ENCODE measurements at places on chromosomes 13 and 19.

- no peak for DNase-seq
These were observed 287.1 kb downstream of the TBC1D4 start for GRCh38 chr13:75194717-75195462.

GRCh38 chr13:113597391-113598080 lies 13.0 kb downstream of the TFDP1 start:
- no peak for DNase-seq

GRCh38 chr13:33138441-33138840 lies 122.2 kb downstream of the KL start:
- no peak for DNase-seq

DNA sequence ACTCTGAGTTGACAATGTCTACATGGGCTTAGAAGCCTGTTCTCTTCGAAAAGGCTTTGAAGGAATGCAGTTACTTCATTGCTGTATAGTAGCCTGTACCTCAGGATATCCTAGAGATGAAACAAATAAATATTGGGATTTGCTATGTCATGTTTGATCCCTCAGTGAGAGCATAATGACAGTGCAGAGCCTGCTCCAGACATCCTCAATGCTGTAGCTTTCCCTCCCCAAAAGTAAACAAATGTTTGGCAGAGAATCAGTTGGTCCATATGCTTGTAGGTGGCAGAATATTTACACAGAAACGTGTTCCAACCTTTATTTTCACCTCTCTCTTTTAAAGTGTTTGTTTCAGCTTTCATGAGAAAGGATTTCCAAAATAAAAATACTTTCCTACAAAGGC lies 515.3 kb upstream of the SGCG start:
- no peak for DNase-seq

DNA sequence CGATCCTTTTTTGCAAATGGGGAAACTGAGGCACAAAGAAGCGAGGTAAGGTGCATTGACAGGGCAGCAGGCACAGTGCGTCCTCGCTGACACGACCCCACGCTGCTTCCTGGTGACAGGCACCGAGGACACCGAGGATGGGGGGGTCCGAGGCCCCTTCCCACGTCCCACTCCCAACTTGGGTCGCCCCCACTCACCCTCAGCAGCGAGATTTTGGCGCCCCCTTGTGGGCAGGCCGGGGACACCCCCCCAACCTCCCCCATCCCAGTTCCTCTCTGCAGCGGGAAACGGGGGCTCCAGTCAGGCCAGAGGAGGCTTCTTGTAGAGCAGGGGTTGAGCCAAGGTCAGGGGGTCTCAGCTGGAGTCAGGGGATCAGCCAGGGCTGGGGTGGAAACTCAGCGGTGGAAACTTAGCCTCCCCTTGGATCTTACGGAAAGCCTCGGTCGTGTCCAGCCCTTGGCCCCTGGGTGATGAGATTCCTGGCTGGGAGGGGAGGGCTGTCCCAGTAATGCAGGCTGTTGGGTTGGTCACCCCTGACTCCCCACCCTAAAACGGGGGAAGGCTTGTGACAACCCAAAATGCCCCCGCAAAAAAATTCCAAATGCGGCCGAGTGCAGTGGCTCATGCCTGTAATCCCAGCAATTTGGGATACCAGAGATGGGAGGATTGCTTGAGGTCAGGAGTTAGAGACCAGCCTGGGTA lies 8.2 kb downstream of the SMIM24 start:
- DNase-seq: no peak

DNA sequence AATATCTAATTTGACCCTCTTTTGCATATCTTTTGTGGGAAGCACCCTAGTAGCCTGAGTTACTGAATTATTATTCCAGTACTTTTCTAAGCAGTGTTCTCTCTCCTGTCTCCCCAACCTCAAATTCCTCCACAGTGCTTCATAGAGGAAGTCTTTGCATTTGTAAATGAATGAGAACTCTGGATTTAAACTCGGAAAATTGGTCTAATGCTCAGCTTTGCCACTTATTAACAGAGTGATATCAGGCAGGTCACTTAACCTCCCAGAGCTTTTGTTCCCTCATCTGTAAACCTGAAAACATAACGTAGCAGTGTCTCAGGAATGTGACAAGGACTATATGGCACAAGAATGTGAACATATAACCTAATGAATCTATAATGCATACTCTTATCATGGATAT lies 26.2 kb downstream of the FREM2 start:
- no peak for DNase-seq

GRCh38 chr19:51031880-51032225 lies 2.9 kb downstream of the KLK12 start:
- no peak for DNase-seq

GRCh38 chr19:5073153-5073844 lies 104.4 kb downstream of the KDM4B start:
- no peak for DNase-seq

DNA sequence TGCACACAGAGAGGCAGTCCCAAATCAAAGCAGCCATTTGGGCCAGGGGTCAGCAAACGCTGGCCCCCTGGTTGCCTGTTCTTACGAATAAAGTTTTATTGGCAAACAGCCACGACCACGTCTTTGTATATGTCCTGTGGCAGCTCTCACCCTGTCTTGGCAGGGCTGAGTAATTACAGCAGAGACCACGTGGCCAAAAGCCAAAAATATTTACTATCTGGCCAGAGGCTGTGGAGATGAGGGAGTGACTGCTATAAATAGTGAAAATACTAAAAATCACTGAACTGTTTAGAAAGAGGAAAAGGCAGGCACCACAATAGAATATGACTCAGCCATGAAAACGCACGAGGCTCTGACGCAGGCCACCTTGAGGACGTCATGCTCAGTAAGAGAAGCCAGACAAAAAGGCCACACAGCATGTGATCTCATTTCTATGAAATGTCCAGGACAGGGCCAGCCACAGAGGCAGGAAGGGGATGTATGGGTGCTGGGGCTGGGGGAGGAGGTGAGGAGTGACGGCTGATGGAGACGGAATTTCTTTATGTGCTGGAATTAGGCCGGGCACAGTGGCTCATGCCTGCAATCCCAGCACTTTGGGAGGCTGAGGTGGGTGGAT lies 29.4 kb downstream of the SMIM24 start:
- no peak for DNase-seq

DNA sequence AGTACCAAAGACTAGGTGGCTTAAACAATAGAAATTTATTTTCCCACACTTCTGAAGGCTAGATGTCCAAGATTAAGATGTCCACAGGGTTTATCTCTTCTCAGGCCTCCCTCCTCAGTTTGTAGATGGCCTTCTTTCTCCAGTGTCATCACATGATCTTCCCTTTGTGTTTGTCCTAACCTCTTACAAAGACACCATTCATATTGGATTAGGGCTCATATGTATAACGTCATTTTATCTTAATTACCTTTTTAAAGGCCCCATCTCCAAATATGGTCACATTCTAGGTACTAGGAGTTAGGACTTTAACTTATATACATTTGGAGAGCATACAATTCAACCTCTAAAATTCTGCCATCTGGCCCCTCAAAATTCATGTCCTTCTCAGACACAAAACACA lies 34.3 kb downstream of the N4BP2L2 start:
- DNase-seq: no peak

DNA sequence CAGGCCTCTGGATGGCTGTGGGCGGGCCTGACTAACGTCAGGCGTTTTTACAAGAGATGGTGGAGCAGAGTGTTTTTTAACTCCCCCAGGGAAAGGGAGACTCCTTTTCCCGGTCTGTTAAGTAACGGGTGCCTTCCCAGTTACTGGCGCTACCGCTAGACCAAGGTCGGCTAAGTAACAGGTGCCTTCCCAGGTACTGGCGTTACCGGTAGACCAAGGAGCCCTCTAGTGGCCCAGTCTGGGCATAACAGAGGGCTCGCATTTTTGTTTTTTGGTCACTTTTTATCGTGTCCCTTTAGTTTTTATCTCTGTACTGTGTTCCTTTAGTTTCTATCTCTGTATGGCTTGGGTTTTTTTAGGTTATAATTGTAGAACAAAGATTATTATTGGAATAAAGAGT lies 10.0 kb downstream of the ZNF383 start:
- DNase-seq: no peak

DNA sequence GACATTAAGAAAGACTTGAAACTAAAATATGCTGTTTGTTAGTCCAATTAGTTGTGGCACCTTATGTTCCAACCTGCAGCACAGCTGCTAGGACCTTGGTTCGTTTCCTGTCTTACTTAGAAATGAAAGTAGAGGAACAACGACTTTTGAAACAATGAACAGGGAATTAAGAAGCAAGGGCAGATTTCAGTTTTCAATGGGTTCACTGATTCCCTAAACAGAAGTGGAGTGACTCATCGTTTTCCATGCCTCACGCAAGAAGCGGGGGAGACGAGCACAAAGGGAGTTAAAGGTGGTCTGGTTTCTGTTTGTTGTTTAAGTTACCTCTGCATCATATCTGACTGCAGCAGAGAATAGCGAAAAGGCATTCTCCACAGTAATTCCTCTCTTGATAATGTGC lies 44.8 kb downstream of the PHF11 start:
- no peak for DNase-seq

DNA sequence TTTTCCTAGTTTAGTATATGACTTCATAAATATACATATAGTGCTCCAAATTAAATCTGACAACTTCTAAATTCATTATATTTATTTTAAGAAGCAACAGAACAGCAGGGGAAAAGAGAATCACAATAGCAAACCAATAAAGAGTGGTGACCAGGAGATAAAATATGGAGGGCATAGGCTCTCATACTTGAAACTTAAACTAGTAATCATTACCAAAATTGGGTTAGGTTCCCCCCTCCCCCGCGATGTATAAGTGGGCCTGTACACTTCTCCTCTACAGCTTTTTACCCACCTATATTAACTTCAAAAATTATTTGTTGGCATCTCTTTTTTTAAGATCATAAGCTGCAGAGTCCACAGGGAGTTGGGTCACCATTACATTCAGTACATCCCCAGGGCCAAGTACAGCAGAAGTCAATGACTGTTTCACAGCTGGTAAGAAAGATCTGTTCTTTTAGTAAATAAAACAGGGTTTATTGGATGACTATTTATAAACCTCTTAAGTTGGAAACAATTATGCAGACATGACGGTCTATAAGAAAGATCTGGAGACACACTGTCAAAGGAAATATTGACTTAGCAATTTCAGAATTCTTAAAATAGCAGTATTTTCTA lies 29.4 kb downstream of the KLF12 start:
- no peak for DNase-seq

GRCh38 chr13:78497702-78498355 lies 105.5 kb downstream of the POU4F1 start:
- DNase-seq: no peak

DNA sequence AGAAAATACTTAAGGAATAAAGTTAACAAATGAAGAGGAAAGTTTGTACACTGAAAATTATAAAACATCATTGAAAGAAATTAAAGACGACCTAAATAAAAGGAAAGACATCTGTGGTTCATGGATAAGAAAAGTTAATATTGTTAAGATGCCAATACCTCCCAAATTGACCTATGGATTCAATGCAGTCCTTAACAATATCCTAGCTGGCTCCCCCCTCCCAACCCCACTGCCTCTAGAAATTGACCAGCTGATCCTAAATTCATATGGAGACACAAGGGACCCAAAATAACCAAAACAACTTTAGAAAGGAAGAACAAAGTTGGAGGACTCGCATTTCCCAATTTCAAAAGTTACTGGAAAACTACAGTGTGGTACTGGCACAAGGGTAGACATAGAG lies 28.3 kb downstream of the ZNF45 start:
- DNase-seq: no peak

- DNase-seq: no peak
These were observed 8.9 kb downstream of the RASL11A start for GRCh38 chr13:27279506-27279905.

DNA sequence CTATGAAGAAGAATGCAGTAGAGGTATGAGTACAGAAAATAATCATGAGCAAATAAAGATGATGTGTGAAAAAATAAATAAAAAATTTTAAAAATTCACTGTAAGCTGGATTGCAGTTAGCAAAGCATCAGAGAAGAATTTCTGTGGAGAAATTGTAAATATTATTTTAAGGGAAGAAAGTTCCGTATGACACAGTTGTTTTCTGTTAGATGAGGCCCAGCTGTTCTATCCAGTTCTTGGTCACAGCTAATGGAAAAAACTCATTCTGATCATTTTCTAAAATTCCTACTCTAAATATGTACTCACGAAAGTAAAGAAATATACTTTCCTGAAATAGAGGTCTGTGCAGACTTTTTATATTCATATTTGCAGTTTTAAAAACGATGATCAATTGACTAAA lies 578.8 kb downstream of the DCT start:
- no peak for DNase-seq
